Stimulated activated CD4-positive, alpha-beta T cell treated with anti-CD3 and anti-CD28 coated beads, Interleukin-1b, Interleukin-23, amount 100 ng/mL, for 24 hours (primary cell): ENCODE measurements at places on chromosomes 5 and 9.

DNA sequence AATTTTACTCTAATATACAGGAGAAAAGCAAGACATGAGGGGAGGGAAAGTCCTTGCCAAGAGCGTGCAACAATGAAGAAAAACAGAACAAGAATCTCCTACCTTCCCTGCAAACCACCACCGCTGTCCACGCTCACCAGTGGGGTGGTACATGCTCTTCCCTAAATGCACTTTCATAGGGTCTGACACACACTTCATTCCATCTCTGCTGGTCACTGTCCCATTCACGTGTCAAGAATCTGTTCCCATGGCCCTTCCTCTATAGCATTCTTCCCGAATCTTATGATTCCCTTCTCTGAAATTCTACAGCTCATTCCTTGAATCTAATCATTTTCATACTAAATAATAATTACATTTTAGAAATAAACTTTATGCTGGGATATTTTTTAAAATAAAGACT, 11.4 kb upstream of the DNAH5 start:
- no peak for DNase-seq

DNA sequence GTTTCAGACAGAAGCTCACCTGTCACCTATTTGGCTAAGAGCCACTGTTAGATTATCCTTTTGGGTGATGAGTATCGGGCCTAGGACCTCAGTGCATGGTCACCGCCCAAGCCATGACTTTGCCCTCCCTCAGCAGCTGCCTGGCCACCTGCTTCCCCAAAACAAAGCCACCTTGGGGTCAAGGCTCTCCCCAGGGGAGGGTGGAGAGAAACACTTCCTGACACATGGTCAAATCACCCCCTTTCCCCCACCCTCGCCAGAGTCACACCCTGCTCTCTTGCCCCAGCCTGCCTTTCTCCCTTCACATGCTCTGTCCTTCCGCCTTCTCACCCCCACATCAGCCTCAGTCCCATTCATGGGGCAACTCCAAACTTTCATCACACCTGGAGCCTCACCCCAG, 1.7 kb upstream of the HBEGF start:
- no peak for DNase-seq

DNA sequence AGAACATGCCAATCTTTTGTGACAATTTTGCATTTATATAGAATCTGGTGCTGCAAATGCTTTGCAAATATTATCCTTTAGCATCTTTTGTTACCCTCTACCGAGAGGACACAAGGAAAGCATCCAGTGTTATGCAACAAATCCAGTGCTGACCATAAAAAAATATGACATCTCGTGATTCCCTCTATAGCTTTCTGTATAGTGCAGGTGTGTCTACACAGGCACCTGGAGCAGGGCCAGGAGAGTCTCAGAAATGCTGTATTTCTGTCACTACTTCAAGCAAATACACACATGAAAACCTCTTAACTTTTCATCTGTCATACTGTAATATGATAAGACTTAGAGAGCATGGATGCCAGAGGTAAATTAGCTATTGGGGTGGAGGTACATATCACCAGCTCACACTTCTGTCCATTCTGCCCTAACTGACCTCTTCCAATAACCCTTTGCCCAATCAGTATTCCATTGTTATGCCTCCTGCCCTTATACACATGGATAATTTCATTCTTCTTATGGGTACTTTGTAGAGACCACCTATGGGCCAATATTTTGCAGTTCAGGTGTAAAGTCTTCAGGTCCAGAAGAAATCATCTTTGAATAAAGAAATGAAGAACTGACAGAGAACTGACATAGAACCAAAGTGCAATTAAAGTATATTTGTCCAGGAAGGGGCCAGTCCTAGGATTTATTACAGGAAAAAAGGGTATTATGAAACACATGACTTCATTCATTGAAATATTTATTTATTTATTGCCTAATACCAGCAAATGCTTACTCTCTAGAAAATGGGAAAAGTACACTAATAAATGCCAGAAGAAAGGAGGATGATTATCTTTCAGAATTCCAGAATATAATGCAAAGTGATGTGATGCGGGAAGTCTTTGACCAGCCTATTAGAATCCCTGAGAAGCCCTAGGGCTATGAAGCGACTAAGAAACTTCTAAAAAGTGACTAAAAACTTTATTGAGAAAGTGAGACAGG, 106.5 kb downstream of the EPB41L4A start:
- DNase-seq = no peak

DNA sequence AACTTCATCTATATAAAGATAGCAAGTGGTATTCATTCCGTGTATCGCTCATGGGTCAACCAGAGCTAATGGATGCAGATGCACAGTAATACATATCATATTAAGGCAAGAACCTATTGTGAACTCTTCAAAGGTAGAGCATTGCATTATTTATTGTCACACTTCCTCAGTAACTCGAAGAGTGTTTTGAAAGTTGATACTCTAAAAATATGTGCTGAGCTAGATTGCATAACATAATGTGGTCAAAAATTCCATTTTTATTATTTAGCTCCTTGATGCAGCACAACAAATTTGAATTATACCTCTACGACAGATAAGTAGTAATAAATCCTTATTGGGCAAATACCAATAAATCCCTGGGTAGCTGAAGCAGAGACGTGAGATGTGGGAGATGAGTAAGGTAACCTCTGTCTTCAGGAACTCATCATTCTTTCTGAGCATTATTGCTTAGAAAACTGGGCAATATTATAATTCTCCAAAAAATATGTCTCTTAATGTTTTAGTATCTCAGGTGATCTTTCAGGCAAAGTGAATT, 70.3 kb downstream of the CDH18 start:
- DNase-seq = no peak

DNA sequence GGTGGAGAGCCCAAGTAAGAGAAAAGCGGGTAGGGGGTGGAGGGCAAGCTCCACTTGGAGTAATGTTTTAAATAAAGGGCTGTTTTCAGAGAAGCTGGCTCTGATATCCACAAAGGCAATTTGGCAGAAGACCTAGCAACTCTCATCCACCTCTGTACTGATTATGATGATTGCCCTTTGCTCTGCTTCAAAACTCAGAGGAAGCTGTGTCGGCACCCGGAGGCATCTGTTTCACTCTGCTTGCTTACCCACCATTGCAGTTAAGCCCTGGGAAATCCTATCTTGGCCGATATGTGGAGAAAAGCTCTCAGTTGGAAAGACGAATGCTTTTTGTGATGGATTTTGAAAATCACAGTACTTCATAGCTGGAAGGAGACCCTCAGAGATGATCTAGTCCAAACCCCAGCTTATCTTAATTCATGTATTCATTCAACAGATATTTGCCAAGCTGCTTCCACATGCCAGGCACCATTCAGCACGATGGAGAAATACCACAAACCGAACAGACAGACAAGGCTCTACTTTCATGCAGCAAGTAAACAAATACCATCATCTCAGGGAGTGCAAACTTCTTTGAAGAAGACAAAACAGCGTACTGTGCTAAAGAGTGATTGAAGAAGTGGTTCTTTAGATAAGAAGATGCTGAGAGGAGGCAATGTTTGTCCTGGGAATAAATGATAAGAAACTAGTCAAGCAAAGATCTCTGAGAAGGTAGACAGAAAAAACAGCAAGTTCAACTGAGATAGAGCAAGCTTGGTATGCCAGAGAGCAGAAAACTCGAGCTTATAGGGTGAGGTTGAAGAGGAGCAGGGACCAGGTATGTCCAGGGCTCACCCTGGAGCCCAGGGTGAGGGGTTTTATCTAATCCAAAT, 140.4 kb upstream of the SPDL1 start:
- no peak for DNase-seq

- DNase-seq = no peak
Observed at GRCh38 chr9:78462611-78463010, 165.7 kb downstream of the PSAT1 start.

GRCh38 chr5:43415935-43416802, 4.0 kb upstream of the CCL28 start:
- no peak for DNase-seq

GRCh38 chr5:176985516-176985915, 21.1 kb downstream of the UIMC1 start:
- DNase-seq = no peak

DNA sequence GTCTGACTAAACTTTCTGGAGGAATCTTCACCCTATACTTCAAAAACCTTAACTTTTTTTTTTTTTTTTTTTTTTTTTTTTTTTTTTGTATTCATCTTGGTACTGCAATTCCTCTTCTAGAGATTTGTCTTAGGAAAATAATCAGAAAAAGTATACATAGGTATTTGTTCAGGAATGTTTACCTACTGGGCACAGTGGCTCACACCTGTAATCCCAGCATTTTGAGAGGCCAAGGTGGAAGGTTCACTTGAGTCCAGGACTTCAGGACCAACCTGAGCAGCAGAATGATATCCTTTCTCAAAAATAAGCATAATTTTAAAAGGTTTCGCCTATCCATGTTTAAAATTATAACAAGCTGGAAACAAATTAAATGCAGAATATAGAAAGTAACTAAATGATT, 33.3 kb upstream of the NREP start:
- DNase-seq = no peak

DNA sequence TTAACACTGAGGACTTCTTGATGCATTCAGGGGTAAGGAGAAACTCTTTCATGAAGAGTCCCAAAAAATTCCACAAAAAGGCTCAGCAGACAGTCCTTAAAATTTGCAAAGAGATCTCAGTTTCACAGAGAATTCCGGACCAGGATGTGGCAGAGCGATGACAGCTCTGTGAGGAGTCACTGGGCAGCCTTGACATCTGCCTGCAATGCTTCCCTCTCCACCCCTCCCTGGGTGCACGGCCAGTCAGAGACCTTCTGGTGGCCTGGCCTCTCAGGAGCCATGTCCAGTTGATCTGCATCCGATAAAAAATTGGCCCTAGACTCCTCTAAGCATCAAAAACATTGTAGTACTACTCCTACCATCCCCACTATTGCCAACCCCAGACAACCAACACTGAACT, 76.8 kb downstream of the MACROH2A1 start:
- no peak for DNase-seq
